Muscle of back (tissue), 13 donors: ENCODE measurements at places on chromosomes 1 and 21.

- DNase-seq: peak; percentile 59
These were observed 4.5 kb downstream of the AIM2 start for GRCh38 chr1:159071970-159072582.

- no peak for DNase-seq
These were observed 59.5 kb downstream of the MRPS6 start for GRCh38 chr21:34132926-34133325.

- no peak for DNase-seq
These were observed 32.1 kb downstream of the AK2 start for GRCh38 chr1:33004613-33005012.

- DNase-seq: no peak
These were observed 7.3 kb downstream of the SYTL1 start for GRCh38 chr1:27348861-27349783.

DNA sequence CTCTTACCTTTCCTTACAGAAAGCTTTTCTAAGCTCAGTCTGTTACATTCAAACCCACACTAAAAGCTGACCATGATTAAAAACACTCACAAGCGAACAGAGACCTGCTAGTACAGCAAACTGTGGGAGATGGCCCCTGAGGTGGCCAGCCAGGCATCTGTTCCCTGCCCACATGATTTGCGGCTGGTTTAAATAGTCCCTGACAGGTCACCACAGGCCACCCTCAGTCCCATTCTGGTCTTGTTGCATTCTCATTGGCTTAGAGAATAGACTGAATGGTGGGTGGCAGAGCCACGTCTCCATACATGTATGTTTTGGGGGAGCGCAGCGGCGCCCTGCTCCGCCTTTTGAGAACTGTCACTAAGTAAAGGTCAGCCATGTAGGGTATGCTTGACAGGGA is 2.3 kb upstream of the ACTA1 start:
- no peak for DNase-seq

DNA sequence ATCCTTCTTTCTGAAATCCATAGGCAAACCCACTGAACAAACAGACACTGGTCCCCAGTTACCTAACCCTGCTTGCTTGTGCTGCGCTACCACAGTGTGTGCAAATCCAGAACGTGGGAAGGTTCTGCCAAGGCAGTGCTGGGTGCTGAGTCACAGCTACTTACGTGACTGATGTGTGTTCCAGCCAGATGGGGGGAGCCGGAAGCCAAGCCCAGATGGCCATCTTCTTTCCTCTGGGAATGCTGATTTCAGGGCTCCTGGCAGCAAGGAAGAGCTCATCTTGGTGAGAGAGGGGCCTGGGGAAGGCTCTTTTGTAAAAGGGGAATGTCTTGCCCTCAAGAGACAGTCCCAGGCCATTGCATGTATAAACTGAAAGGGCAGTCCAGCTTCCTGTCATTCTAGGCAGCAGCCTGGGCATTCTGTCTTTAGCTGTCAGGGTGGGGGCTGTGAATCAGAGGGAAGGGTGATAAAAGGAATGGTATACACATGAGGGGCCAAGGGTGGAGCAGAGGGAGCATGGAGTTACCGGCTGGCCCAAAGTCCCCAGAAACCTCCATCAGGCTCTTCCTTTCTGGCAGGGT is 54.1 kb downstream of the CD46 start:
- no peak for DNase-seq

- DNase-seq: no peak
These were observed 159.9 kb upstream of the JUN start for GRCh38 chr1:58943776-58944175.

DNA sequence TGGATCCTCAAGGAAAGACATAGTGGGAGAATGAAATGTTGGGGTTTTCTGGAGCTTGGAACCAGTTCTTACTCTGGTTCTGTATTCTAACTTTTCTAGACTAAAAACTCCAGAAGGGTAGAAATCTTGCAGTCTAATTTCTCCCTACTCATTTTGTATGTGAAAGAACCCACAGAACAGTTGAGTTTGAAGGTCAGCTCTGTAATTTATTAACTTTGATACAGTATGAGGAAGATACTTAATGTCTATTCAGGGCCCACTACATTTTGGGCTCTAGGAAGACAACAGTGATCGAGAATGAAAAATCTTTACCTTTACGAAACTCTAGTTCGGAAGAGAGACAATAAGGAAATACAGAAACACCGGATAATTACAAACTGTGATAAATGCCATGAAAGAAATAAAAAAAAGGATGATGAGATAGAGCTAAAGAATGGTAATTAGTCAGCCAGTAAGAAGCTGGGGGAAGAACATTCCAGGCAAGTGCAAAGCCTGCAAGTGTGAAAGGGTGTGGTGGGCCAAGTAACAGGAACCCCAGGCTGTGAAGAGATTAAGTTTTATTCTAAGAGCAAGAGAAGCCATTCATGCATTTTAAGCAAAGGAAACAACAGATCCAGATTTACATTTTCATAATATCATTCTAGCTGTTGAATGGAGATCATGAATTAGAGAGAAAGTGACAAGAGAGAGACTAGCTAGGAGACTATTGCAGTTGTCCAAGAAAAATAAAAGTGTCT is 159.9 kb upstream of the HMCN1 start:
- no peak for DNase-seq

- DNase-seq: no peak
These were observed 13.2 kb upstream of the SLC45A3 start for GRCh38 chr1:205693421-205693991.

GRCh38 chr1:29823561-29823960 is 587.2 kb downstream of the PTPRU start:
- no peak for DNase-seq

DNA sequence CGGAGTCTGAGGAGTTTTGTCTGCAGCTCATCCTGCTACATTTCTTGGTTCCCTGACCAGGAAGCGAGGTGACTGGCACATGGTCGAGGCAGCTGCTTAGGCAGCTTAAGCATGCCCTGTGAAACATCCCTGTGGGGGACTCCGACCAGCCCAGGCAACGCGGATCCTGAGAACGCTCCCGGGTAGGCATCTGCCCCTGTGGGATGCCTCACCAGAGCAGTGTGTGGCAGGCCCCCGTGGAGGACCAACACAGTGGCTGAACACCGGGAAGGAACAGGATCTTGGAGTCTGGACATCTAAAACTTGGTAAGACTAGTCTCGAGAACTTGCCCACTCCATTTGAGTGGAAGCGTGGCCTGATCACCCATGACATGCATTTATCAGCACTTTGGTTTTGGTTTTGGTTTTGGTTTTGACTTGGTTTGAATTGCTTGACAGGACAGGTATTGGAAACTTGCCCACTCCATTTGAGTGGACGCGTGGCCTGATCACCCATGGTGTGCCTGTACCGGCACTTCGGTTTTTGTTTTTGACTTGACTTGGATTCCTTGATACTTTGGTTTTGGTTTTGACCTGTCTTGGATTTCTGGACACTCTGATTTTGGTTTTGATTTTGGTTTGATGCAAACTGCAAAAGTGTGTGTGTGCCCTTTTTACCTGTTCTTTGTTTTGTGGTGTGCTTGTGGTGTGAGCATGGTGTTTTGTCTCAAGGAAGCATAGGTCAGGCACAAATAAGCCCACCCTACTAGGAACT is 12.2 kb upstream of the NEK2 start:
- DNase-seq: no peak

DNA sequence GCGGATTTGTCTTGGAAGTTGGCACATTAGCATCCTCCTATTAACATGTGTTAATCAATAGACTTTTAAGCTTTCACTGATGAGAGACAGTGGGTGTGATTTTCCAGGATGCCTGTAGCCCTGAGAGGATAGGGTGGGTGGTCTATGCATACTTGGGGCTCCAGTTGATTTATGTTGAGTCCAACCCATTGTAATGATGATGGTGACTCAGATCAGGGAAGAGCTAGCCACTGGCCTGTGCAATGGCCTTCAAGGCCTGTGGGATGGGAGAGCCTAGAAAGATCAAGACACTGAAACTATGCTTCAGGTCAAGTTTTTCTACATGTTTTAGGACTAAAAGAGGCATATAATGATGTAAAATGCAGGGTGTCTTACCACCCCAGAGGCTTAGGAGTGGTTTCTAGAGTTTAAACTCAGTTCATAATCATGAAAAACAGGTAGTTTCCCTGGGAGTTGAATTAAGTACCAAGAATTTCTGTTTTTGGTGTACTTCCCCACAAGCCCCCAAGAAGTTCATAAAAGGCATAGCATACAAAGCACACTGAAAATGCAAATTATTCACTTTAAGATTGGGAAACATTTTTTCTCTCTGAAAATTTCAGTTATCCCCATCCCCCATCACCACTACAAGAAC is 19.9 kb downstream of the BEND5 start:
- DNase-seq: no peak

- no peak for DNase-seq
These were observed 34.6 kb downstream of the SLAMF6 start for GRCh38 chr1:160488347-160489058.

DNA sequence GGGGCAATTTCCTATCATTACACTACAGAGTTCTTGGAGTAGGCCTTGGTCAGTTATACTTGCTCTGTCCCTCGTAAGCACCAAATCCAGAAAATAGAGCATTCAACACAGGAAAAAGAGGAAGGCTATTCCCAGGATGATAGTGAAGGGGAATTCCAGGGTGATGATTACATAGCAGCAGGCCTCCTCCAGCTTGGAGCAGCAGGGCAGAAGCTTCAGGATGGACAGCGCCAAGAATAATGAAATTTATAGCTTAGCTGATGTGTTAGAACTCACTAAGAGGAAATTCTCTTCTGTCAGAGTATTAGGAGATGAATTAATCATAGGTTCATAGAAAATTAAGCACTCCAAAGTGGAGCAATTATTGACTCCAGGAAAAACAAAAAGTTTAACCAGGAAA is 10.8 kb upstream of the SMAP2 start:
- DNase-seq: no peak
